Stimulated activated CD8-positive, alpha-beta memory T cell treated with anti-CD3 and anti-CD28 coated beads, Interleukin-15, amount 100 ng/mL, for 4 hours (primary cell): ENCODE measurements at places on chromosomes 1 and 21.
A peak's percentile ranks its signal among the peaks of the same experiment; 100 is the strongest.

- no peak for DNase-seq
Measured at GRCh38 chr1:101367630-101368029, 130.8 kb downstream of the S1PR1 start.

GRCh38 chr1:29129916-29130315 is 6.2 kb upstream of the TMEM200B start:
- DNase-seq = no peak

DNA sequence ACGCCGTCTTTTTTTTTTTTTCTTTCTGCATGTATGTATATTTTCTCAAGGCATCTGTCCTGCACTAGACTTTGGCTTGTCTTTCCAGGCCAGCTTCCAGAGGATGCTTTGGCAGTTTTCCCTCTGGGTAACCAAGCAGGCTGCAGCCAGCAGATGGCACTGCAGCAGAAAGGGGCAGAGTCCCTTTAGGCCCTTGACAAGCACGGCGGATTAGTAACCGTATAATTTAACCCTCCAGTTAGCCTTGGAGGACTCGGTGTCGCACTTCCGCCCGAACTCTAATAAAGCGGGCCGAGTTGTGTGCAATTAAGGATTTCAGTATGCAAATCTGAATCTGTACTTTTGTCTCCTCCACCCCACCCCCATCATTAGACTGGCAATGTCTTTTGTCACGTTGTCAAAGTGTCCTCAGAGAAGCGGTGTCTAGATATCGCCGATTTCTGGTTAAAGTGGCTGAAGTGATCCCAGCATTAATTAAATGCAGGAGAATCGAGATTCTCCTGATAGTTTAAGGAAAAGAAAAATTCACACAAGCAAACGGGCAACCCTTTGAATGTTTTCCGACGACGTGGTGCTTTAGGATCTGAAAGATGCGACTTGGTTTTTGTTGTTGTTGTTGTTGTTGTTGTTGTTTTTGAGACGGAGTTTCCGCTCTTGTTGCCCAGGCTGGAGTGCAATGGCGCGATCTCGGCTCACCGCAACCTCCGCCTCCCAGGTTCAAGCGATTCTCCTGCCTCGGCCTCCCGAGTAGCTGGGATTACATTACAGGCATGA is 1.1 kb upstream of the TMEM167B start:
- DNase-seq = no peak

DNA sequence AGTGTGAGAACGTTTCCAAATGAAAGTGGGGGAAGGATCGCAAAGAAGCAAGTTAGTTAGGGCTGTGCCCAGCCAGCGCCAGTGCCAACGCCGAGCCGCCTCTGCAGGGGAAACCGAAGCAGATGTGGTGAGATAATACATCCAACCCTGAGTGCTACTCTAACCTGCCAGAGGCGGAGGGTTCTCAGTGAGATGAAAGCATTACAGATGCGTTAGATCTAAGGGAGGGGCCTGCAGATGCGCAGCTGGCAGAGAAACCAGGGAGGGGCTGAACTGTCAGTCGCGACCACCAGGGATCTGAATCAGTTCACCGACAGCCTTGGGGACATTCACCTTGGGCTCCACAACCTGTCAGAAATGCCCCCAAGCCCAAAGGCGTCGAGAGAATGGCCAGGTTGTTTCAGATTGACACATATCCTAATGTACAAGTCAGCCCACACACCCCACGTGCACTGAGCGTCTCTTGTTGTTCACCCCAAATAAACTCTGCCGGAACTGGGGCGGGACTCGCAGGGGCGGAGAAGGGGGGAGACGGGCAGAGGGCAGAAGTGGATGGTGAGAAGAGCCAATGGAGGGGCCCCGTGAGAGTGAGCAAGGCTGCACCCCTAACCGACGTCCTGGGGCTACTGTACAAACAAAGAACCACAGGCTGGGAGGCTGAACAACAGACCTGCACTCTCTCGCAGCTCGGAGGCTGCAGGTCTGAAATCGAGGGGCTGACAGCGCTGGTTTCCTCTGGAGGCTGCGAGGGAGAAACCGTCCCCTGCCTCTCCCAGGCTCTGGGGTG is 8.7 kb upstream of the UMODL1 start:
- peak; percentile 51 for DNase-seq

GRCh38 chr1:150009604-150010392 is 728 bp downstream of the OTUD7B start:
- DNase-seq = peak; percentile 53

- DNase-seq = no peak
Measured at GRCh38 chr1:60118085-60118484, 44.5 kb upstream of the C1orf87 start.

GRCh38 chr1:53617851-53618499 is 121.0 kb downstream of the GLIS1 start:
- DNase-seq = no peak

- DNase-seq = no peak
Measured at GRCh38 chr1:17031436-17031835, 19.7 kb upstream of the ATP13A2 start.

- DNase-seq = peak; percentile 87
Measured at GRCh38 chr1:40450495-40451237, 390 bp downstream of the ZFP69B start.

GRCh38 chr1:197798492-197798891 is 23.2 kb upstream of the DENND1B start:
- DNase-seq = no peak

GRCh38 chr1:69728206-69728605 is 160.5 kb downstream of the LRRC7 start:
- no peak for DNase-seq

- no peak for DNase-seq
Measured at GRCh38 chr1:29469457-29469856, 233.1 kb downstream of the PTPRU start.

DNA sequence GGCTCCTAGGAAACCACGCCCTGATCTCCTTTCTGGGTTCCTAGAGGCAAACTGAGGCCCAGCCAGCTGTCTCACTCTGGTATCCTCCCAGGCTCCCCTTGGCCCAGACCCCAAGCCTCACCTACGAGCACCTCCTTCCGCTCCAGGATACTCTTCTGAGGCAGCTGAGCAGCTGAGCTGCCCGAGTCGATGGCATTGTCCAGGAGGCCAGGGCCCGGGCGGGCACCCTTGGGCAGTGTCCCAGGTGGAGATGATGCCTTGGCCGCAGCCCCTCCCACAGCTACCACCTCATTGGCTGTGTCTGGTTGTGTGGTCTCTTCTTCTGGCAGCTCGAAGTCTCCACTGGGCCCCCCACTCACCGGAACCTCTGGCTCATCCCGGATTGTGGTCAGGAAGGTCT is 34.4 kb downstream of the SDC3 start:
- no peak for DNase-seq

DNA sequence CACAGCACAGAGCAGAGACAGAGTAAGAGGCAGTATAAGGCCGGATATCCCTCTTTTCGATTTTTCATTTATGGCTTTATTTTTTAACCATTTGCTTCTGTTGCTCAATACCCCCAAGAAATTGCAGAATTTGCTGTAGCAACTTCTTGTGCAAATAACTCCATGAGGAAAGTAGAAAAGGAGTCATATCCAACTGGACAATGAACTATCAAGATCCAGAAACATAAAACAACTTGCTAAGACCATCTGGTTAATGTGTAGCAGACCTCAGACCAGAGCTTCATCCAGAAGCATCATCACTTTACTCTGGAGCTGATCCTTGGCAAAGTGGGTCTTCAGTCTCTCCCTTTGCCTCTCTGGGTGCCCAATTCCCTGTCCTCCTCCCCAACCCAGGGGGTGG is 45.9 kb downstream of the ZNF697 start:
- no peak for DNase-seq

DNA sequence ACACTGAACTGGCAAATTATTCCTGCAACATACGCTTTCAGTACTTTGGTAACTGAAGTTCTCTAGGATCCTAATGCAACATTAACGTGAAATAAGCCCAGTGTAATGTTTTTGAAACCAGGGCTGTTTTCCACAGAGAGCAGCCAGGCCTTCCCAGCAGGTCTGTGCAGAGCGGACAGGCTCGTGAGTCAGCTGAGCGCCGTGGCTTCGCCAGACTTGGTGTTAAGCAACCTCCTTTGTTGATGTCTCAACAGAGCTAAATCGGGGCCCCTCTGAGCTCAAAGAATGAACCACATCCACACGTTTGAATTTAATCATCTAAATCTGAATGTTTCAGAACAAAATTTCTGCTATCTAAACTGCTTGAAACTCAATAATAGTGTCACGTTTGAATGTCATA is 181.8 kb upstream of the FMN2 start:
- no peak for DNase-seq

GRCh38 chr1:14742181-14742980 is 143.9 kb downstream of the KAZN start:
- no peak for DNase-seq

DNA sequence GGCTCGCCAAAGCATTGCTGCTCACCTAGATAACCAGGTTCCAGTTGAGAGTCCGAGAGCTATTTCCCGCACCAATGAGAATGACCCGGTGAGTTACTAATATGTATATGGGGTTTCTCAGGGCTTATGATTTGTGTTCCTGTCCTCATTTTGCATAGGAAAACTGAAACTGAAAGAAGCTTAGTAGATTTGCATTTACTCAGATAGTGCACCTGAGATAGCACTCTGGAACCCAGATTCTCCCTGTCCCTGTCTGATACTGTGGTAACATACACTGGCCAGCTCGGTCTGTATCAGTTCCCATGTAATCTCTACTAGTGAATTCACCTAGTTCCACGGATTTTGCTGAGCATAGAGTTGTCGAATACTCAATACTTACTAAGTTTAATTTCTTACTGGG is 28.1 kb downstream of the DAP3 start:
- no peak for DNase-seq

DNA sequence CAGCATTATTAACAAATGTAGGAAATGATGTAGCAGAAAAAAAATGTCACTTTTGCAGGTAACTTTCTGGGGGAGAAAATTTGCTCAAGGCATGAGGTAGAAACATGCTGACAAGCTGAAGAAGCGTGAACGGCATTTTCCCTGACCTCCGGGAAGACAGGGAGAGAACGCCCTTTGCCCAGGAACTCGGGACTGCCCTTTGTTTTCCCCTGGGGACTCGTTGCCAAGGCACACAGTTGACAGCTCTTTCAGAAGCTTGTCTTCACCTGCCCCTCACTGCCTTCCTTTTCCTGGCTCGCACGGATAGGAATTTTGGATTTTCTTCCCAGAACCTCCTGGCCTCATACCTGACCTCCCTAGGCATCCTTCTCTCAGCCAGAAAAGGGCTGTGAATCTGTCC is 52.7 kb upstream of the COA6 start:
- DNase-seq = no peak

DNA sequence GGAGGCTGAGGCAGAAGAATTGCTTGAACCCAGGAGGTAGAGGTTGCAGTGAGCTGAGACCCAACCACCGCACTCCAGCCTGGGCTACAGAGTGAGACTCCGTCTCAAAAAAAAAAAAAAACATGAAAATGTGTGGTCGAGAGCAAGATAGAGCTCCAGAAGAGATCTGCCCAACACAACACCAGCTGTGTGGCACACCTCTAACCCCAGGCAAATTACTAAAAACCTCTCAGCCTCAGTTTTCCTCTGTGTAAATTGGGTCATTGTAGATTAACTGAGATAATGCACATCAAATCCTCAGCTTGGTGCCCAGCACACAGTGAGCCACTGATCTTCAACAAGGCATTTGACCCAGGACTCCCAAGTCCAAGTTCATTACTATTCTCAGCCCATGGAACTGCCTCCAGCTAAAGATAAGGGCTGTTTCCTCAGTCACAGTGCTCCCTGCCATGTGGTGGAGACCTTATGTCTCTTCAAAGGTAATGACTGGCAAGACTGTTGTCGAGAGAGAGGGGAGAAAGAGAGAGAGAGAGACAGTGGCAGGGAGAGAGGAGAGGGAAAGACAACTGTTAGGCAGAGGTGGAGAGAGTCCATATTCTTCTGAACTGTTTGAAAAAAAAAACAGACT is 58.1 kb downstream of the PTP4A2 start:
- no peak for DNase-seq
